ENCODE measurements at places on chromosomes 3 and 15.

GRCh38 chr3:129975705-129976048 is 1.2 kb downstream of the TRH start:
- no peak for DNase-seq

- DNase-seq = no peak
Measured at GRCh38 chr15:65336493-65337435, 32.3 kb downstream of the RNU5B-1 start.

- DNase-seq = no peak
Measured at GRCh38 chr3:129587566-129588210, 18.8 kb downstream of the PLXND1 start.

DNA sequence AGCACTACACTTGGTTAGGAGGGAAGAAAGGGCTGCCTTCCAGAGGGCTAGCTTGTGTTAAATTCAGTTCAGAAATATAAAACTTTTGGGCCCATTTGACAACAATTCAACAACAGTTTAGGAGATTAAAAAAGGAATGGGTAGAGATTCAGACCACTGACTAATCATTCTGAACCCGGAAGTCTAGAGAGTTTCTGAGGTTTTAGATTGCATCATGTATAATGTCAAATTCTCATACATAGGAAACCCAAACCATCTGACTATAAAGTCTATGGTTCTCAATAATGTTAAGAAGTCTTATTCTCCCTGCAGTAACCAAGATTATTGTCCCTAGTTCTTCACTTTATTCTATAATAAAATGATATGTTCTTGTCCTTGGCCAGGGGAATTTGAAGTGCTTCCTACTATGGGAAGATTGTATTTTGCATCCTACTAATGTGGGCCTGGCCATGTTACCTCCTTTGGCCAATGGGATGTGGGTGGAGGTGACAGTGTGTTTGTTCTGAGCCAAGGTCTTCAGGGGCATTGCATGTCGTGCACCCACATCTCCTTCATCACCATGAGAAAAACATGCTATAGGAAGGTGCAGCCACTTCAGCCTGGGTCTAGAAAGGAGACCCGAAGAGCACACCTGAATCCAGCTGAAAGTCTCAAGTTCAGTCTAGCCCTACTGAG is 66.4 kb upstream of the CCNL1 start:
- no peak for DNase-seq

GRCh38 chr3:197555281-197556261 is at the start of gene BDH1:
Gene BDH1 (minus strand): TSS chr3:197555968. CDS start chr3:197546443, 9,525 bp downstream.
- DNase-seq = peak; percentile 79

GRCh38 chr3:43793648-43794372 is 103.1 kb downstream of the ABHD5 start:
- DNase-seq = no peak

DNA sequence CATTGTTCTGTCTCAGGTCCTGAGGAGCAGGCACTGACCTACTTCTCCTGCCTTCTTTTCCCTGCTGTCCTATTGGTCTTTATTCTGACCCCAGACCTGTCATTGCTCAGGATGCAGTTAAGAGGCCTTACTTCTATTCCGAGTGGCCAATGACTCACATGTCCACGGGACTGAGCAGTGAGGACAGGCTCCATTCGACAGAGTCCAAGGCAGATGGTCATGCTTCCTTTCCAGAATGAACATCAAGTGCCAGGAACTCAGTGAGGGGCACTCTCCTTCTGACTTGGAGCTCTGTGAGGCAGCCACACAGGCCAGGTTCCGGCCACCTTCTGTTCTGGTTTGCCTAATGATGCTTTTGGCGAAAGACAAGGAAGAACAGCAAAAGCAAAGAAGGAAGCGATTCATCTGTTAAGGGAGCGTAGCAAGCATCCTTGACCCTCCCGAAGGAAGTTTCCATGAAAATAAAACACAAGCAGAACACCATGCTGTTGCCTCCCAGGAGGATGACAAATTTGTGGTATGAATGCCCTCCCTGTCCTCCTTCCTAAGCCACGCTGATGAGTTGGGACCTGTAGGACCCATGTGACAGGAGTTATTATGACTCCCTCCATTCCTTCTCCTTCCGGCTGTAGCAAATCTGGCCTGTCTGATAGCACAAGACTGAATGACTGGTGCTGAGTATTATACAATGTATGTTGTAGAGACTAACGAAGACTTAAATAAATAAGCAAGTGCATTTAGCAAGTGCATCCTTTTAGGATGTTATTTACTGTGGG is 14.4 kb upstream of the TPRG1 start:
- no peak for DNase-seq

GRCh38 chr3:153927107-153927506 is 194.1 kb upstream of the ARHGEF26 start:
- no peak for DNase-seq

GRCh38 chr3:59596741-59597140 is 546.9 kb upstream of the CFAP20DC start:
- no peak for DNase-seq

GRCh38 chr3:153334558-153334957 is 172.5 kb downstream of the RAP2B start:
- no peak for DNase-seq

DNA sequence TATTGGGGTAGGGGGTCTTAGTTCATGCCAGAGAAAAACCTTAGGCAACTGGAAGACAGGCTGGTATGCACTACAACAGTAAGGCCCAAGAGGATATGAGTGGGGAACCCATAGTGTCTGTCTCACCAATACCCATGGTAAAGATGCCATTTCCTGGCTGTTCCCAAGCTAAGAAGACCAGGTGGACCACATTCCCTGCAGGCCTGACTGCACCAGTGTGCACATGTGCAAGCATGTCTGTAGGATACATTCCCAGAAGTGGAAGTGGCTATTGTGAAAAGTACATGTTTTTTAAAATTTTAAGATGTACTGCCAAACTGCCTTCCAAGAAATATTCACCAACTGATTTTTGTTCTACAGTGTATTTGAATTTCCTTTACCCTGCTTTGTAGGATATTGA is 207.3 kb upstream of the CTNNB1 start:
- no peak for DNase-seq

DNA sequence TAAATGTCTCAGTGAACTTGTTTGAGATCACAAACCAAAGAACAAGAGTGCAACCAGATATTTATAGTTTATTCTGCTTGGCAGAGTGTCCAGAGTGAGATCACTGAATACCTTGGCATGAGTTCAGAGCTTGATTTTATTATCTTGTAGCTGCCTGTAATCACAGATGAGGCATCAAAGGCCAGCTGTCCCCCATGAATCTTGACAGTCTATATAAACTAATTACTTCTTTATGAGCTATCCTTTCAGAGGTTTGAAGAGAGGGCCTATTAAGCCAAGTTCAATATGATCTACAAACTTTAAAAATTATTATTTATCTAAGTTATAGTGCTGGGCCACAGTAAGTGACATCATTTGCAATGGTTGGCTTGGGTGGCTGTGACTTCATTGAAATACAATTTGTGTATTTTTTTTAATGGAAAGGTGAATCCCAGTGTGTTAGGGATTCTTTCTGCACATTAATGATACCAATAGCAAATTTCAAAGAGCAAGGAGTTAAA is 251.5 kb downstream of the CLSTN2 start:
- no peak for DNase-seq

GRCh38 chr3:126340596-126340942 is 16.6 kb downstream of the KLF15 start:
- DNase-seq = no peak

GRCh38 chr3:139491966-139492365 is 15.7 kb upstream of the RBP2 start:
- no peak for DNase-seq

GRCh38 chr3:13039213-13039896 is 33.9 kb downstream of the IQSEC1 start:
- no peak for DNase-seq

GRCh38 chr3:112564940-112565305 is 3.1 kb downstream of the SLC35A5 start:
- DNase-seq = no peak

DNA sequence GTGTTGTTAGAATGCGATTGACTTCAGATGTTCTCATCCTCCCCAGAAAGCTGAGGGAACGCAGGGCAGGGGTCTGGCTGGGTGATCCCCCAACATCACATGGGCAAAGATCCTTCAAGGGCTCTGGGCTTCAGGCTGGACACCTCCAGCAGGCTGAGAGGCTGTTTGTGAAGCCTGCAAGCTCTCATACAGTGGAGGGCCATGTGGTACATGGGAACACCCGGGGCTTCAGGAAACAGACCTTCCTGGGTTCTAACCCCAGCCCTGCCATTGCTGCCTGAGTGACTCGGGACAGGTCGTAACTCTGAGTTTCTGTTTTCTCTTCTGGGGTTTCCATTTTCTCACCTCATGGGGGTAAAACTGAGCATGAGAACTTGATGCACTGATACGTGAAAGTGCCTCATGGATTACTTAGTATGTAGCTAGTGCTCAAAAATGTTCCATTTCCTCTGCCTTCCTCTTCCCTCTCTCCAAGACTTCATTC is 81.2 kb downstream of the TLE3 start:
- DNase-seq = no peak

- no peak for DNase-seq
Measured at GRCh38 chr3:9026320-9027045, 63.2 kb upstream of the RAD18 start.

- DNase-seq = no peak
Measured at GRCh38 chr3:135740211-135740610, 225.3 kb upstream of the PPP2R3A start.

- no peak for DNase-seq
Measured at GRCh38 chr15:36501063-36501678, 78.3 kb upstream of the CDIN1 start.

GRCh38 chr15:78616506-78616905 is 4.3 kb downstream of the CHRNA3 start:
- DNase-seq = no peak

DNA sequence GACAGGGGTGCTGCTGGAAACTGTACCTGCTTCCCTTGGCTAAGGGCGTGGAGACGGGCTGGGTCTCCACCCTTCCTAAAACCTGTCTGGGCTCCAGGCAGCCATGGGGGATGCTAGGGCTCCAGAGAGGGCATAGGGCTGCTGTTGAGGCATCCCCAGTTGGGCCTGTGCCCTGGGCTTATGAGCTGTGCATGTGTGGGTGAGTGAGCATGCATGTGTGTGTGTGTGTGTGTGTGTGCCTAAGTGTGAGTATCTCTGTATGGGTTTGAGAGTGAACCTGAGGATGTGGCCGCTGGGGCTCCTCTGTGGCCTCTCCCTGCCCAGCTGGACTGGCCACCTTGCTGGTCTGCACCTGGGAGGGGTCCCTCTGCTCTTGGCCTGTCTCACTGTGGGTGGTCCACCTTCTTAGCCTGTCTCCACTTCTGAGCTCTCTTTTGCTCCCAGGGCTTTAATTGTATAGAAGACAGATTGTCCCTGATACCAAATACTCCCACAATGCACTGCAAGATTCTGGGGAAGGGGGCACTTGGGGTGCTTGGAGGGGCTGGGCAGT is 11.9 kb upstream of the TMEM115 start:
- no peak for DNase-seq

- DNase-seq = no peak
Measured at GRCh38 chr15:92041371-92041770, 187.9 kb downstream of the SLCO3A1 start.

DNA sequence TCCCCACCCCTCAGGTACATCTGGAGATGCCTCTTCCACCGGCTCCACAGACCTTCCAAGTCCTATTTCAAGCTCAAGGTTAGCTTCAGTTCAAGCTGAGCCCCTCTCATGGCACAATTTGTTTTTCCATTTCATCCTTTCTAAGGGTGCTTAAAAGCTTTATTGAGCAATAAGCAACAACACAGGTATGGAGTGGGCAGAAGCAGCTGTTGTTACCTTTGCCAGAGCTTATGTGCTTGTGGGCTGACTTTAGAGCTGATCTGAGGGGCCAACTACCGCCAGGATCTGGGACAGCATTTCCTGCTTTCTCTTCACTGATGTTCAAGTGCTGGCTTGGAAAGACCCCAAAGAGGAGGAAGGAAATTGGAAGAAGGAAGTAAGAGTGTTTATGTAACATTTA is 140.0 kb upstream of the KLHL25 start:
- no peak for DNase-seq

- DNase-seq = no peak
Measured at GRCh38 chr15:37130356-37130755, 30.0 kb upstream of the MEIS2 start.

- DNase-seq = no peak
Measured at GRCh38 chr15:69194854-69195253, 34.4 kb downstream of the GLCE start.

- DNase-seq = no peak
Measured at GRCh38 chr3:98994128-98994762, 92.8 kb upstream of the DCBLD2 start.

GRCh38 chr3:127000761-127001160 is 17.8 kb downstream of the PLXNA1 start:
- no peak for DNase-seq

- DNase-seq = no peak
Measured at GRCh38 chr3:143056372-143056771, 55.0 kb downstream of the U2SURP start.

GRCh38 chr3:71226565-71227269 is 356.8 kb downstream of the FOXP1 start:
- DNase-seq = peak; percentile 97

DNA sequence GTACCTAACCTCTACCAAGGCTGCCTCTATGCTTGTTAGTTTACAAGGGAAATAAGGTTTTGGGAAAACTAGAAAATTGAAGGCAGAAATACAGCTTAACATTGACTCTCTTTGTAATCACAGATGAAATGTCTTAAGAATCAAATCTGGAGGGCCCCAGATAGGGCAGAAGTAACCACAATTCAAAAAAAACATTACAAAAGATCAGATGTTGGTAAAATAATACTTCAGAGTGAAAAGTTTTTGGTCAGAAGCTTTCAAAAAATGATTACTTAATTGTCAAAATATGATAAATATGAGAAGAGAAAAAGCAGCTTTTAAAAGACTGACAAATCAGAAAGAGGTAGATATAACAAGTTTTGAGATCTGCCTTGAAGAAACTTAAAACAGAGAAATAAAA is 425.1 kb upstream of the NECTIN3 start:
- no peak for DNase-seq

DNA sequence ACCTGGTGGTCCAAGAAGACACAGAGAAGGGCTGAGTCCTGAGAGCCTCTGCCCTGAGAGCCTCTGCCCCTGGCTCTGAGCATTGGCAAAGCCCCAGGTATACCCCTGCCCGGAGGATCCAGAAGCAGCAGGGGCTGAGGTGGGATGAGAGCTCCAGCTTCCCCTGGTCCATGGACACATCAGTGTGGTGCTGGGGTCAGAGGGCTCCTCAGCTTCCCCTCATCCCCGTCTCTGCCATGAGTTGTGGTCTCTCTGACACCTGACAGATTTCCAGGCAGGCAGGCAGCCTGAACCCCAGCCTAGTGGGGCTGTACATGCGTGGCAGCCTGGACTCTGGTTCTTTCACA is 3.5 kb upstream of the KLF15 start:
- no peak for DNase-seq

GRCh38 chr15:62407216-62407615 is 242.1 kb upstream of the C2CD4B start:
- DNase-seq = no peak

DNA sequence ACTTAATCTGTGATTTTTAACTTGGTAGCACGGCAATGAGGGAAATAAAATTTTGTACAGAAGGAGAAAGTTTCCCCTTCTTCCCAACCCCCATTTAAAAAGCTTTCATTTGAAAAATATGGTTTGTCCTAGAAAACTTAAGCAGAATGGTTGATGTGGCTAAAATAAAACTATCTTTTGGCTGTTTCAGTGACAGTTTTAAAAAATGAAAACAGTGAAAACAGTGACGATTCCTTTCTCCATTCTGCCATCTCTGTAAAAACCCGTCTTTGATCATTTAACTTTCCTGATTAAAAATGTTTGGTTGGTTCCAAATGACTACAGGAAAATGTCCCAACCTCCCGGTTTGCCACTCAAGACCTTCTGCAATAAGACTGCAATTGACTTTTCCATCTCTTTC is 160.7 kb downstream of the EBLN2 start:
- DNase-seq = no peak

GRCh38 chr3:143119009-143119914 is at the start of gene CHST2:
Gene CHST2 (plus strand): TSS chr3:143119771. CDS start chr3:143120817, 1,046 bp downstream.
- DNase-seq = peak; percentile 77
